Liver (tissue), 10 donors: ENCODE measurements at places on chromosomes 6 and 20.

GRCh38 chr6:56188429-56188828 lies 59.0 kb downstream of the COL21A1 start:
- DNase-seq = no peak

- no peak for DNase-seq
Measured at GRCh38 chr6:84597238-84597875, 167.0 kb downstream of the TBX18 start.

- DNase-seq = no peak
Measured at GRCh38 chr6:169365567-169366257, 112.1 kb upstream of the THBS2 start.

DNA sequence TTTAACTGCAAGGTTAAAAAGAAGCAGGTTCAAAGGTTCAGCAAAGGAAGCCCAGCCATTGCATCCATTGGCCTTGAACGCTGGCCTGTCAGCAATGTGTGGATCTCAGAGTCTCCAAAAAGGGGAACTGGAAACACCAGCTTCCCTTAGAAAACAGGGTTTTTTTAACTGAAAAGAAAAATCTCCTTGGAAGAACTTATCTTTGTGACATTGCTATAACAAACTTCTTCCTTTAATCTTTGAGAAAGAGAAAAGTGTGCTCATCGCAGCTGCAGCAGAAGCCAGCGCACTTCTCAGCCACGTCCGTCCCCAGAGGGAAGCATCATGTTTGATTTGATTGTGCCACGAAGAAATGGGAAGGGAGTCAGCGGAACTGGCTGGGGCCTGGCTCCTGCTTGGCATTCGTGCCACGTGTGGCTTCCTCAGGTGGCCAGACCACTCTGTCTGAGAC lies 215.0 kb downstream of the SYNDIG1 start:
- DNase-seq = no peak

- no peak for DNase-seq
Measured at GRCh38 chr20:58306421-58307261, 2.9 kb upstream of the RAB22A start.

GRCh38 chr6:110400208-110400607 lies 15.2 kb downstream of the DDO start:
- no peak for DNase-seq

GRCh38 chr6:148758492-148758891 lies 11.7 kb downstream of the UST start:
- DNase-seq = no peak

DNA sequence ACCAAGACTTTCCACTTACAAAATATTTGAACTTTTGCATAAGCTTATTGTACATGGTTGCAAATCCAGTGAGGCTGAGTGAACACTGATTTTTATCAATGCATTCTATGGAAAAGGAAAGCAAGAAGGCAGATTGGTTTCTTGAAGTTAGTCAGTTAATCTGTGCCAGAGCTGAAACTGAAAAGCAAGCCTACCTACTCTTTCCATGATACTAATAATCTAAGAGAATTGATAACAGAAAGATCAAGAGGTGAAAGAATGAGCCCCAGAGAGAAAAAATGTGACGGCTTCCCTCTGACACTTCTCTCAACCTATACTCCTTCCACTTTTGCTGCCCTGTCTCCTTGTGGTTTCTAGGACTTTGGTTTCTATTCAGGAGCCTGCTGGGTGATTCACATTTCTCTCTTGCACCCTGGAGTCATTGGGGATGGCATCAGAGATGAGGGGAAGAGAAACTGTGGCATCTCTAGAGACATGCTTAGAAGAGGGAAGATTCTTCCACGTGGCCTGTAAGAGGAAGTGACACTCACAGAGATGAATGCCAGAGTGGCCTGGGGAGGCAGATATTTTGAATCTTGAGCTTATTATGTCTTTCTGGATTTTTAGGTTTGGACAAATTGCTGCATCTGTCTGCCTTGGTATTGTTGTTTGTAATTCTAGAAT lies 158.6 kb upstream of the RIMS1 start:
- DNase-seq = no peak

DNA sequence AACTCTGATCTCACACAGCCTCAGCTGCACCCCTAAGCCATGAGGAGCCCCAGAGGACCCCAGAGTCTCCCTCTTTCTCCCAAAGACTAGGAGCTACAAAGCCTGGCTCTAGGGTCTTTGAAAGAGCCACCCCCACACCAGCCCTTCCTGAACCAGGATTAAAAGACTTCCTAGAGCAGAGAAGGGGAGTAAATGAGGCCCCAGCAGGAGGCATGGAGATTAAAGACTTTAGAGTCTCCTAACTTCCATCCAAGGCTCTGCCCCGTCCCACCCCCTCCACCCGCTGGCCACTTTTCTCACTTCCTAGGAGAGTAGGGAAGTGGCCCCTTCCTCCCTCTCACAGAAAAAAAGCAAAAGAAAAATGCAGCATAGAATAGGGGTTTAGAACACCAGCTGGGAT lies 1.7 kb downstream of the PREX1 start:
- DNase-seq = no peak

DNA sequence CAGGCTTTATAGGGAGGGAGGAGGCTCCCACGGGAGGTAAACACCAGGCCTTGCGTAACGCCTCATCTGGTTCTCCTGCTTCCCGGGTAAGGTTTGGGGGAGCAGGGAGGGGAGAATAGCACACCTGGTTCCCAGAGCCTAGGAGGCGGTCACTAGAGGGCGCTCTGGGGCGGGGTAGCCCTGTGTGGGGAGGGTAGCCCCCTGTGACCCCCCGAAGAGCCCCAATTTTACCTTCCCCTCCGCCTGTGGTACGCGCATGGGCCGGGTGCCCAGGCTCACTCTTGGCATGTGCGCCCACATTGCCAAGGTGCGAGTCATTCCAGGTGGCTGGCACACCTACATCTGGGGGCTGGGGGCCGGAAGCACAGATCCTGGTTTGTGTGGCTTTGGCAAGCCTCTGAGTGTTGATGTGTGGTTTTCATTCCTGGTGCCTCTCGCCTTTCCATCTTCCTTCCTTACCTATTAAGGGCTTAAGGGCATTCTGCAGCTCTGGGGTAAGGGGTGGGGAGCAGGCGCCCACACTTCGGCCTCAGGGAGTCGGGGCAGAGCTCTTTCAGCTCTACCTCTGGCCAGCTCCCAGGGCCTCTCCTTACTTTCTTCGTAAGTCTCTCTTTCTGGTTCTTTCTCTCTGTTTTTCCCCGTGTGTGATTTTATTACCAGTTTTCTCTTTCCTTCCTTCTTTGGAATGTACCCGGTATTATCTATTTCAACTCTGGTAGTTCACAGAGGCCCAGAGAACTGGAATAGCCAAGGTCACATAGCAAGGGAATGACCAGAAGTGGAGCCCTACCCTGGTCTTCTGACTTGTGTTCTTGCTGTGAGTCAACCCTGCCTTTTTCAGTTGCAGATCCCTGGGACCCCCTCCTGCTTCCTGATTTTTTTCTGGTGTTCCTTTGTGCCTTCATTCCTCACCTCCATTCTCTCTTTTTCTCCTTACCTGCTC lies 492 bp upstream of the RNF39 start:
- DNase-seq = no peak

- no peak for DNase-seq
Measured at GRCh38 chr6:3958255-3958654, 109.1 kb downstream of the FAM50B start.

DNA sequence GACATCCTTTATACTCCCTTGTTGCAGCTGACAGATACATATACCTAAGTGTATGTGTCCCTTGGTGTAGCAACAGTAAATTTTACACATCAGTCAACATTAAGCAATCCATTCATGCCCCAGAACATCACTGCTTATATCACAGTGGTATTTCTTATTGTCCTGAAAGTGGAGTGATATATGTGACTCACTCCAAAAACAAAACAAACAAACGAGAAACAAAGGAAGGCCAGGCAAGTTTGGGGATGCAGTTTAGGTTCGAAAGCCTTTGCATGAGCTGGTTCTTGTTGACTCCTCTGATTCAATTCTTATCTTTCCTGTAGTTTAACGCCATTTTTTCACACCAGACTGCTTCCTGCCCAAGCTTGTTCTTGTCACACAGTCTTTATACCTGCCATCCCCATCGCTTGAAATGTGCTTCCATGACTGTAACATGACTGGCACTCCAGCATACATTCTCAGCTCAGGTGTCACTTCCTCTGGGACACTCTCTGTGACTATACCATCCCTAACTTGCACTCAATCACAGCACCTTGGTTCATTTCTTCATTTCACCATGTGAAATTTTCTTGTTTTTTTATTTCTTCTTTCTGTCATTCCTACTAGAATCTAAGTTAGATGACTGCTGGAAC lies 125.0 kb upstream of the TSHZ2 start:
- no peak for DNase-seq

DNA sequence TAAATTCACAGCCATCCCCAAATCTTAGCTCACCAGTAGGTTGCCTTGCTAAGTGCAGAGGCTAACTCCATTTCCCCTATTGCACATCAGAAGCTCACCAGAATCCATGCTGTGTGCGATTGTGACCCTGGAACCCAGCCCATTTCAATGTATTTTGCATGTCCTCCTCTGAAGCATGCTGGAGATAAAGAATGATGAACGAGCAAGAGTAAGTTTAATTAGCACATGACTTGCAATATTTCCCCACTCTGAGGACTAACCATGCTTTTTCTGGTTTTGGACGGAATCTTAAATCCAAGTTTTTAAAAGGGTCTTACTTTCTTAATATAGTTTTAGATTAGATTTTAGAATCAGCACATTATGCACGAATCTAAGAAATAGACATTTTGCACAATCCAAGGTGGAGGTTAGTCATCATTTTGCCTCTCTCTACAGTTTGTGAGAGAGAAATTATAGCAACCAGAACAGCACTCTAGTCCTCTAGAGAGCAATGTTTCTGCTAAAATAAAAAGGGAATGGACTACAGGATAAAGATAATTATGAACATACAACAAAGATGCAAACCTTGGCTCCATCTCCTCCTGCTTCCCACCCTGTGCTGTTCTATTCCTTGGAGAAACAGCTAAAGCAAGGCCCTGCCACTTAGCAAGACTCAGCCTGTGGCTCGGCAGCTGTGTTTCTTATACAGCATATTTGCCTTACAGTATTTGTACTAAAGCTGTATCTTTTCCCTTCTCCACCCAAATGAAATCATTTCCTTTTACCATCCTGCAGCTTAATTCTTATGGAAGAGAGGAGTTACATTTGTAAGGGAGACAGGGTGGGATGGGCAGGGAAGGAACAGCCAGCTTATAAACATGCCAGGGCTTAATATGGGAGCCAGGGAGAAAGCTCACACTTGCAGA lies 24.9 kb upstream of the LAMA4 start:
- no peak for DNase-seq

DNA sequence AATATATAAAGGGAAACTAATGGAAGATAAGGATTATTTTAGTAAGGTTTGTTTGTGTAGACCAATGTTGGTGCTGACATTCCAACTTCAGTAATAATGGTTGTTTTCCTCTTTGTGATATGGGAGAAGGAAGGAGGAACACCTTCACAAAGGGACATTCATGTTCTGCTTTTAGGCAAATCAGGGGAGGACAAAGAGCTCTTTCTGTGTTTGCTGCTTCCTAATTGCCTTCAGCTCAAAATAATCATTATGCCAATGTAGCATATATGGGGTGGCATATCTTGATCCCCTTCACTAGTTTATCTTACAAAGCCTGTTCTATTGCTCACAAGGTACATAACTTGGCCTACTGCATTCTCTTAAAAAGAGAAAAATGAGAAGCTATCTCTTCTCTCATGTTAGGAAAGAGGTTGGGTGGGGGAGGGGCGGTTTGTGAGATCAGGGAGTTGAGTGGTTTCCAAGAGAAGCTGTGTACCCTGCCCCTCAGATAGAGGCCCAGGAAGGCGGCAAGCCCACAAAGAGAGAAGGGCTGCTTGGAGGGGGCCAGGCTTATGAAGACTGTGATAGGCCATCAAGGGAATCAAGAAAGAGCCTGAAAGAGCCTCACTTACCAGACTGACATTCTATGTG lies 4.7 kb upstream of the ADGRG6 start:
- no peak for DNase-seq

DNA sequence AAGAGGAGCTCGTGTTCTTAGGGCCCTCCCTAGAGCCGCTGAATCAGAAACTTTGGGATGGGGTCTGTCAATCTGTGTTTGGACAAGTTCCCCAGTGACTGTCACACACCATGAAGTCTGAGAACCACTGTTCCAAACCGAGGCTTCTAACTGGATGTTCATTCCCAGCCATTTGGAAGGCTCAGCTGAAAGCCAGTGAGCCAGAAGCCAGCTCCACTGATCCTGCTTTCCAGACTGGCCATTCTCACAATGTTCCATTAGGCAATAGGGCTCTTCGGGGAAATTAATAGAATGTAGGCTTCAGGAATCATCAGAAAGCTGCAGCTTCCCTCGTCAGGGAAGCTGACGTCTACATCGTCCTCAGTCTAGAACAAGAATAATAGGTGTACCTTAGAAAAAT lies 90.8 kb upstream of the QKI start:
- no peak for DNase-seq

DNA sequence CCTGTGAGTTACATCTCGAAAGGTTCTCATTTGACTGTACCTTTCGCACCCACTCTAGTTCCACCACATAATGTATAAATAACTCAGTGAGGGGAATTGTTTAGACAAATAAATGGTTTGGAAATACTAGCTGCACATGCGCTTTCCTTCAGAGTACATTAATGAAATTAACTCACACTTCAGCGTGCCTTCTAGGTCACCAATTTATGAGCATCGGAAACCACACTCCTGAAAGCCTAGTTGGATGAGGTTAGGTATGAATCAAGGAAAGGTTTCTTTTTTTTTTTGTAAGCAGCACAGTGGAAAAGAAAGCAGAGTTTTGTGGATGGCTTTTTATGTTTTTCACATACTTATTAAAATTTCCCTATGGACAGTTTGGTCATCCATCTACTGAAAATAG lies 247.8 kb upstream of the TCF21 start:
- no peak for DNase-seq

DNA sequence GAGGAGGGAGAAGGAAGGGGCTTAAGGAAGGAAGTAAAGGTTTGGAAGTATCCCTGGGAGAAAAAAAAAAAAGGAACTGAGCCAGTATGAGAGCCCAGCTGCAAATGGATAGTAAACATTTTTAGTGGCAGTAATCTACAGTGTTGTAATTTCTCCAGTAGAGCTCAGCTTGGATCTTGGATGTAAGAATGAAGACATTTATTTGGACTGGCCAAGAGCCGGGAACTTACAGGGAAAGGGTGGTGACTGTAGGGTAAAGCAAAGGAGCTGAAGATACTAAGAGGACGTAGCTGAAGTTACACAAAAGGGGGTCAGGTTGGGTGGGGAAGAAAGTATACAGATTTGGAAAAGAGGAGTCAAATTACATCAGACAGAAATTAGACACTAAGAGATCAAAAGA lies 13.5 kb downstream of the EEF1E1 start:
- no peak for DNase-seq

- DNase-seq = no peak
Measured at GRCh38 chr6:127554435-127555006, 22.5 kb upstream of the C6orf58 start.

GRCh38 chr6:142914937-142915697 lies 29.9 kb downstream of the HIVEP2 start:
- no peak for DNase-seq

DNA sequence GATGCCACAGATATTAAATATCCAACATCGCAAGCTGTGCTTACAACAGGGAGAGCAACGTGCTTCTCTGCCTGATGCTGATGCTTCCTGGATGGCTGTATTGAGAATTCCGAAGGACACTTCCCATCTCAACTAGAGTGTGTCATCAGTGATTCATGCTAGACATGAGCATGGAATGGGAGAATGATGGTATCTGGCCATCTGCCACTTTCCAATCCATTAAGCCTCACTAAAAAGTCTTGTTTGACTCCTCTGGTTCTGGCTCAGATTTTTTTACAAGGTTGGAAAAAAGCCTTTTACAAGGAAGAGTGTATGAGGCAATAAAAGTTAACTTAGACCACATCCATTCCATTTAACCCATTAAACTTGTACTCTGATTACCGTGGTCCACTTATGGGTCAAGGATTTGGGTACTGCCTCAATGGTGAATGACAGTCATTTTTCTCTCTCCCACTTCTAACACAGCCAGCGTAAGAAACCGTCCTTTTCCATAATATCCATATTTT lies 265.3 kb downstream of the UST start:
- no peak for DNase-seq
